ENCODE measurements at places on chromosomes 2 and 18.

DNA sequence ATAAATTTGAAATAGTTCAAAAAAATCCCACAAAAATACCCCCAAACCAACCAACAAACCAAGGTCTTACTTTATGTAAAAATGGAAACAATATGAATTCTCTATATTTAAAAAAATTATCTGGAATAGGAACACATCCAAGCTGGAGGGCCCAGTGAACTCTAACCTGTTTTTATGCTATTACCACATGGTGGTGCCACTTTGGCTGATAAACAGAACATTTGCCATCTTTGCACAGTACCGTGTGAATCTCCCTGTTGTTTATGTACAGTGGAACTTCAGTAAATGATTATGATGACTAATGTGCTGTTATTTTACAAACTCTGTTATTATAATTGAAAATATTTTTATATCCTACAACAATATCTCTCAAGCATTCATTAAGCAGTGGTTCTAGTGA, 145.3 kb upstream of the SMAD7 start:
- DNase-seq, result no peak

DNA sequence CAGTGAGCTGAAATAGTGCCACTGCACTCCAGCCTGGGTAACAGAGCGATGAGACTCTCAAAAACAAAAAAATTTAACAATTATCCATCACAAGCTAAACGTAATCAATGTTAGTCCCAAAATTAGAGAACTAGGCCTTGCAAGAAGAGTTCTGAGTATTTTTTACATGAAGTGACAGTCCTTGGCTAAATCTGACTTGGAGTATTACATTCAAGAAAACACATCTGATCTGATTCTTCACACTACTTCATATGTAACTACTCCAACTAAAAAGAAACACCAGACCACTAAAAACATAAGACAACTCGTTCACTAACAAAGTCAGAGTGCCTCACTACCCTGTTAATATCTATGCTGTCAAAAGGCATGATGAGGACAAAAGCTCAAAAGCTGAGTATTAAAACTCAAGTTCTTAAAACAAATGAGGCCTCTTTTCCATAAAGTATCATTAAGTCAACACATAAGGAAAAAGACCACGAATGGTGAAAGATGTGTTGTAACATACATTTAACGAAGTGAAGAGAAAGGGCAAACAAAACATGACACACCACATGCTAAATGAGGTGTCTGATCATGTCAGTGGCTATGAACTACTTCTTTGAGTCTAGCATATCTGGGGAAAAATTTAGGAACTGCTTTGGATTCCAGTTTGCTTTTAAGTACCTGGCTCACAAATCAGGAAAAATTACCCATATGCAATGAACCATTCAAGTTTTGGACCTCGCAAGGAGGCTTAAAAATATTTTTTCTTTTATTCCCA, 42.4 kb downstream of the TRIP12 start:
- no peak for DNase-seq

DNA sequence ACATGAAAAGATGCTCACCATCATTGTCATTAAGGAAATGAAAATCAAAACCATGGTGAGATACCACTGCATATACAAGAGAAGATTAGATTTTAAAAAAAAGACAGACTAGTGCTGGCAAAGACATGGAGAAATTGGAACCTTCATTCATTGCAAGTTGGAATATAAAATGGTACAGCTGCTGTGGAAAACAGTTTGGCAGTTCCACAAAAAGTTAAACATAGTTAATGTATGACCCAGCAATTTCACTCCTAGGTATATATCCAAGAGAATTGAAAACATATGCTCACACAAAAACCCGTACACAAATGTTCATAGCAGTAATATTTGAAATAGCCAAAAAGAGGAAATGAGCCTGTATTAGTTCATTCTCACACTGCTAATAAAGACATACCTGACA, 33.7 kb upstream of the MBOAT2 start:
- no peak for DNase-seq

- DNase-seq, result no peak
These were observed 6.1 kb upstream of the PCBP1 start for GRCh38 chr2:70081221-70081620.
